ENCODE measurements at places on chromosomes 6 and 20.

DNA sequence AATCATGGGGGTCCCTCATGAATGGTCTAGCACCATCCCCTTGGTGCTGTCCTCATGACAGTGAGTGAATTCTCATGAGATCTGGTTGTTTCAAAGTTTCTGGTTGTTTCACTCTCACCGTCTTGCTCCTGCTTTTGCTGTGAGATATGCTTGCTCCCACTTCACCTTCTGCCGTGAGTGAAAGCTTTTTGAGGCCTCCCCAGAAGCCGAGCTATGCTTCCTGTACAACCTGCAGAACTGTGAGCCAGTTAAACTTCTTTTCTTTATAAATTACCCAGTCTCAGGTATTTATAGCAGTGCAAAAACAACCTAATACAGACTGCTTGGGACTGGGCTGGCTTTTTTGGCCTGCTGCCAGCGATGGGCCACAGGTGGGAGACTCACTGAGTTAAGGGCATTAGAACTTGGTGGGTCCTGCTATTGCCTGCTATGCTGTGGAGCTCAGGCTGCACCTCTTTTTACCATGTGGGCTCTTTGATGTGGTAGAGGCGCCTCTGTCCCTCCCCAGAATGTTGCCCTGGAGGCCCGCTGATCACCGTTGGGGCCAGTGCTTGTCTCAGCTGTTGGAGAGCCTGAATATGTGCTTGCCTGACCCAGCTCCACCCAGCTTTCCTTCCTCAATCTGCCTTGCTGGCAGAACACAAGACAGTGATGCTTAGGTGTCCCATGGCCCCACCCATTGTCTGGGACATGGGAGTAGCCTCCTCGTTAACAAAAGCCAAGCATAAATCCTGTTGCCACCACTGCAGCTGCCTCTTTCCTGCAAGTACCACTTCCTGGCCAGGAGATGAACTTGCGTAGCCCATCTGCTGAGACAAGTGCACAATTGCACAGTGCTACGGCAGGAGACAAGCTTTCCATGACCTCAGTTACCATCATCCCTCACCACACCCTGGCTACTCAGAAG lies 47.1 kb downstream of the IGF2R start:
- DNase-seq: no peak

DNA sequence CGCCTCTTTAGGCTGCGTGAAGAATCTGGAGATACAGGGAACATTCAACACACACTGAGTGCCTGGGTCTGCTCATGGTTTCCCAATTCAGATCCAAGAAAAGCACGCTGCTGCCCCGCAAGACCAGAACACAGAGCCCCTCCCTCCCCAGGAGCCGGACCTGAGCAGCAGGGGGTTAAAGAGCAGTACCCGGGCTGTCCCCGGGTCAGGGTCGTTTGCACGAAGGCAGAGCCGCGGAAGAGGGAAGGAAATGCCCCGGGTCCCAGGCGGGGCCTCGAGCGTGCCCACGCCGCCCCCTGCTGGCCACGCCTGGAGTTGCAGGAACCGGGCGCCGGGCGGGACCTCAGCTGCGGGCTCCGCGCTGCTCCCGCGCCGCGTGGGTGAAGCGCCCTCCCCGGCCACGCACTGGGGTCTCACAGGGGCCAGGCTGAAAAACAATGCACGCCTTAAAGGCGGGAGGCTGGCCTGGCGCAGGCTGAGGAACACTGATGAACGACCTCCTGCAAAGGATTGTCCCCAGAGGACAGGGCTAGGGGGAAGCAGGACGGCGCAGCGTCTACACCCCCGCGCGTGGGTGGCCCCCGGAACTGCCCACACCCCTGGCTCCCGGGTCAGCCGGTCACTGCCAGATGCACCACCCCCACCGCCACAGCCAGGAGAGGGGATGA lies 48.9 kb downstream of the ANKRD60 start:
- peak; percentile 37 for DNase-seq

GRCh38 chr6:15358579-15359327 lies 112.9 kb downstream of the JARID2 start:
- no peak for DNase-seq

DNA sequence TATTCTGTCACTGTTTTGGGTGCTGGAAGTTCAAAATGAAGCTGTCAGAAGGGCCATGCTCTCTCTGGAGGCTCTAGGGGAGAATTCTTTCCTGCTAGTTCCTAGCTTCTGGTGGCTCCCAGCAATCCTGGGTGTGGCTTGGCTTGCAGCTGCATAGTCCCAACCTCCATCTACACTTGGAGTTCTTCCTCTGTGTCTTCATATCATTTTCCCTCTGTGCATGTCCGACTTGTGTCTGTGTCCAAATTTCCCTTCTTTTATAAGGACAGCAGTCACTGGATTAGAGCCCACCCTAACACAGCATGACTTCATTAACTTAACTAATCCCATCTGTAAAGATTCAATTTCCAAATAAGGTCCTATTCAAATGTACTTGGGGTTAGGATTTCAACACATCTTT lies 23.3 kb upstream of the ENPP1 start:
- no peak for DNase-seq

- DNase-seq: no peak
These were observed 466.5 kb upstream of the RNF217 start for GRCh38 chr6:124495665-124496190.

DNA sequence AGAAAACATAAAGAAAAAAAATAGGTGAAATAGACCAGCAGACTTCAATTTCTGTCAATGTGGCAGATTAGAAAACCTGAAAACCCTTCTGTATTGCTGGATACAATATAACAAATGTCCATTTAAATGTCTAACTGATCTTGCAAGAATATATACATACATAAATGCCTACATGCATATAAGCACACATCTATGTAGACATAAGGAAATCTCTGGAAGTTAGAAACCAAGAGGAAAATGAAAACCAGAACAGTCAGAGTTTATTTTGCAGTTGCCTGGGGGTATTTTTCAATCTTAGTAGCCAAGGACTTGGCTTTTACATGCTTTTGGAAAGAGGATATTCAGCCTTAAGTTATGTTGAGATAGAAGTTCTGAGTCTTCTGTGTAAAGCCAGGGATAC lies 184.0 kb downstream of the RPS12 start:
- no peak for DNase-seq

GRCh38 chr6:144722925-144723324 lies 437.8 kb downstream of the UTRN start:
- DNase-seq: no peak

- DNase-seq: no peak
These were observed 1.1 kb downstream of the ATP6V1G2 start for GRCh38 chr6:31545291-31545690.

DNA sequence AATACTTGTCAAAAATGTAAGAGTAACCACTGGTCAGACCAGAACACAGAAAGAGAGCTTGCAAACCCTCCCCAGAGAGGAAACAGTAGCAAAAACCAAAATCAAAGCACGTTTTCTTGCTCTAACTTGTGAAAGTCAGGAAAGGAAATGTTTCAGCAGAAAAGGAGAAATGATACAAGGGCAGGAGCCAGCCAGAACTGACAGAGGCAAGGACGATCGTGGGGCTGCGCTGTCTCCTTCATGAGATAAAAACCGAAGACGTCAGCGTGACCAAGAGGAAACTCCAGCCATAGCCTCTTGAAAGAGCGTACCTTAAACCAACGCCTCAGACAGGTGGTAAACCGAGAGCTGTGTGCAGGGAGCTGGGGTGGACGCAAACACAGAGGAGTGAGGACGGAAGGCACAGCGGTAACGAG lies 27.5 kb downstream of the LAMA5 start:
- DNase-seq: no peak

DNA sequence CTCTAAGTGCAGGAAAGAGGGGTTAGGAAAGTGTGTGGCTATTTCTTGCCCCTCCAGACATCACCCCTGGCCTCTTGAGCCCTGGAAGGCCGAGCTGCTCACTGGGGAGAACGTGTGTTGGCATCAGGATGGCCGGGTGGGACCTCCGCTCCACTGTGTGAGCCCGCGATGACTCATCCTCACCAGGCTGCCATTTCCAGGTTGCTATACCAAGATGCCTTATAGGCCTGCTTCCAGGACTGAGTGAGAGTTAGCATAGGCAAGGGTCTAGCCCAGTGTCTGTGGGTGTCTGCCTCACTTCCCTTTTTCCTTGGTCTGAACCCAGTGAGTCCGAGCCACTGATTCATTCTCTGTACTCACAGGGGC lies 105.0 kb downstream of the MRPL14 start:
- DNase-seq: no peak

Data from erythroblast (primary cell).